ENCODE measurements at places on chromosomes 4 and X.
A peak's percentile ranks its signal among the peaks of the same experiment; 100 is the strongest.

DNA sequence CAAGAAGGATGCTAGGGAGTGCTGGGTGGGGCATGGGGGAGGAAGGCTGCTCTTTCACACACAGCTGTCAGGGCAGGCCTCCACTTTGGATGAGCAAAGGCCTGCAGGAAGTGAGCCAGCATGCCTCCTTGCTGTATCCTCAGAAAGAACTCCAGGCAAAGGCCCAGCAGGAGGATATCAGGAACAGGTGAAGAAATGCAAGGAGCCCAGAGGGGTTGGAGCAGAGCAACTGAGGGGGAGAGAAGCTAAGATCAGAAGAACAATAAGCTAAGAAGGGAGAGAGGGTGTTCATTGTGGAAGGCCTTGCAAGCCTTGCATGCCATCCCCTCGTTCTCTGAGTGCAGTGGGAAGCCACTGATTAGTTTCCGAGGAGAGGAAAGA, 115.1 kb downstream of the CAMK2D start:
- DNase-seq: no peak

- no peak for DNase-seq
These were observed 12.1 kb downstream of the APLN start for GRCh38 chrX:129642641-129643040.

- no peak for DNase-seq
These were observed 312.4 kb downstream of the DHRSX start for GRCh38 chrX:2188330-2188792.

DNA sequence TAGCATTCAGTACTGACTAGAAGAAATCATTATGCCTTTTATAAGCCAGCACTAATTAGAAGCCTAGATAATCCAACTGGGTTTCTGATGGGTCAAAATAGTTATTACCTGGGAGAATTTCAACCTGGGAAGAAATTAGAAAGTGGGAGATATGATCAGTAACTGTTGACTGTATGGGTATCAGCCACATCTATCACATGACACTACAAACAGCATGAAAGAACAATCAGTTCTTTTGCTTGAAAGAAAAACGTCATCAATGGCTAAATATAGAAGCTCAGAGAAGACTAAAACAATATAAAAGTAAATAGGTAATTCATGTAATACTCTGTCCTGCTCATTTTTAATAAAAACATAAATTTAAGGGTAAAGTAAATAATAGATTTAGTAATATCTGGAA, 145.1 kb downstream of the CAMK2D start:
- no peak for DNase-seq

- peak; percentile 30 for DNase-seq
These were observed 8.7 kb downstream of the KIAA1210 start for GRCh38 chrX:119118780-119119395.

GRCh38 chrX:132750331-132751062, 207.9 kb downstream of the HS6ST2 start:
- no peak for DNase-seq

GRCh38 chr4:8913858-8914460, 42.3 kb upstream of the HMX1 start:
- no peak for DNase-seq

- DNase-seq: no peak
These were observed 103.3 kb downstream of the DHRSX start for GRCh38 chrX:2397229-2398063.

GRCh38 chr4:113444386-113444785, 317.2 kb downstream of the CAMK2D start:
- DNase-seq: no peak

DNA sequence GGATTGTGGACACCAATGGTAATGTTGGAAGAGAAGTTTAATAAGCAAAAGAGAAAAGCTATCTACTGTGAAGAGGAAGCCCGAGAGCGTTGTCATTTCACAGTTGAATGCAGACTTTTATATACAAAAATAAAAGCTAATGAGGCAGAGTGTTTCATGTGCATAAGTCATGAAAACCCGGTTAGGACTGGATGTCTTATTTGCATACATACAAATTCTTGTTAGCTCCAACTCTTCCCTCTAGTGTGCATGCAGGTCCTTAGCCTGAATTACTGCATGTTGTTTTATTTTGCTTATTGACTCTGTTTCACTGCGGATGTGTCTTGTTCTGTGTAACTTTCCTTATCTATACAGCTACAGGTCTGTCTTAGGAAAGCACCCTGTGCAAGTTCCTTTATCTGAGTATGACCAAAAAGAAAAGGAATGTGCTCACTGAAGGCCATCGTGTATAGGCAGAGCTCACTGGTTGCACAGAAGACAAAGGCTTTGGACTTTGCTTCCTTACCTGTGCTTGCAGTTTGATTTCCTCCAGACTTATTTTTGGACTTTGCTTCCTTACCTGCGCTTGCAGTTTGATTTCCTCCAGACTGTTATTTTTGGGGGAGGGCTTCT, 25.1 kb upstream of the UGT2B11 start:
- DNase-seq: no peak

DNA sequence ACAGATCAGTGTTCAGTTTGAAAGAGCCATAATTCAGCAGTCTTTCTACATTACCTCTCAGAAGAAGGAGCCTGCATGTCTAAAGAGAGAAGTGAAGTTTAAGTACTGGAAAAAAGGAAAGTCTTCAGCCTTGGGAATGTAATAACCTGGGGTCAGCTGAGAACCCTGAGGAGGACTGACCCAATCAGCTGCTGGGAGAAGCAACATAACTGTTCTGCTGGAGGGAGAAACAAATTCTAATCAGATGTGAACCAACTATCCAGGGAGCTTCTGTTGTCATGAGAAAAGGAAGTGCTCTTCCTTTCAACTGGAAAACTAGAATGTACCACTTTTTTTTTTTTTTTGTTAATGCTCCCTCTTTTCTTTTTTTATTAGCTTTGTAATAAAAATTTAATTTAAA, 64.5 kb upstream of the PDE5A start:
- no peak for DNase-seq

- DNase-seq: no peak
These were observed 114.5 kb upstream of the FAM9C start for GRCh38 chrX:13158911-13159310.

GRCh38 chr4:187396106-187396505, 599.5 kb upstream of the ZFP42 start:
- no peak for DNase-seq

DNA sequence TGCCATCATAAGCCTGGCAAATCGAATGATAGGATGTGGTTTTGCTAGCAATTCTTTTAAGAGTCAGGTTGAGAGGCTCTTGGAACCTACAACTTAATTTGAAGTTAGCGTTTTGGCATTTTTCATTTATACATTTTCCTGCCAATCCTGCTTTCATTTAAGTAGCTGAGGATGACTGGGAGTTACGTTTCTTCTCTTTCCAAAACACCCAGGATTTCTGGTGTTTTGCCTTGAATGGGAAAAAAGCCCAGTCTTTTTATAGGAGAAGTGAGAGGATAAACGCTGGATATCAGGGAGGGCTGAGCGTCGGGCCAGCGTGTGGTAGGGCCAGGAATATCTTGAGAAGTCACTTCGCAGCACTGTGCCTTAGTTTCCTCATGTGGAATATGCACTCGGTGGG, 174.2 kb upstream of the HAND2 start:
- no peak for DNase-seq

DNA sequence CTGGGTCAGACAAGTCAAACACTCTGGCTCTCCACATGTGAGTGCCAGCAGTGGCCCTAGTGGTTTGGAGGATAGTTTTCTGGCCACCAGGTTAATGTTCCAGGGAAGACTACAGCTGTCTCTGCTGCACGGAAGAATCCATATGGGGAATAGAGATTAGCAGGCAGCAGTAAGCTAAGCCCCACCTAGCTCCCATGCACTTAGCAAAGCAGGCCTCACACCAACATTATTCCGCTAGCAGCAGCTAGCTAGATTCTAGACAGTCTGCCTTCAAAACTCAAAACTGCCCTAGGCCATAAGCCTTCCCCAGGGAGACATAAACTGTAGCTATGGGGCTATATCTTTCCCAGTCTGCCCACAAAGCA, 203.4 kb downstream of the CHIC1 start:
- no peak for DNase-seq

GRCh38 chr4:98746936-98747335, 88.5 kb upstream of the TSPAN5 start:
- DNase-seq: no peak

GRCh38 chr4:44071959-44072955, 376.4 kb downstream of the KCTD8 start:
- no peak for DNase-seq

- no peak for DNase-seq
These were observed 61.4 kb downstream of the TNIP2 start for GRCh38 chr4:2694691-2695090.

- no peak for DNase-seq
These were observed 33.9 kb downstream of the BCLAF3 start for GRCh38 chrX:19956923-19957322.

- DNase-seq: no peak
These were observed 269.9 kb downstream of the SPRY1 start for GRCh38 chr4:123666486-123666885.

GRCh38 chr4:21001490-21001889, 301.2 kb downstream of the PACRGL start:
- DNase-seq: no peak

- DNase-seq: no peak
These were observed 22.4 kb upstream of the NEIL3 start for GRCh38 chr4:177287255-177287654.

DNA sequence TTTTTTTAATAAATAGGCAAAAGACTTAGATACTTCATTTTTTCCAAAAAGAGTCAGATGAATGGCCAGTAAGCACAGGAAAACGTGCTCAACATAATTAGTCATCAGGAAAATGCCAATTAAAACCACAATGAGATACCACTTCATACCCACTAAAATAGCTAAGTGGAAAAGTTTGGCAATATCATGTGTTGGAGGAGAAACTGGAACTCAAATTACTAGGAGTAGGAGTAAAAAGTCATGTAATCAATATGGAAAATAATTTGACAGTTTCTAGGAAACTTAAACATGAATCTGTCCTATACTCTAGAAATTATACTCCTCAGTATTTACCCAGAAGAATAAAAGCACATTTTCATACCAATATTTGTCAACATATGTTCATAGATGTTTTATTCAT, 449.8 kb downstream of the INPP4B start:
- DNase-seq: no peak

GRCh38 chr4:121829511-121829910, 5.8 kb upstream of the CCNA2 start:
- DNase-seq: no peak

DNA sequence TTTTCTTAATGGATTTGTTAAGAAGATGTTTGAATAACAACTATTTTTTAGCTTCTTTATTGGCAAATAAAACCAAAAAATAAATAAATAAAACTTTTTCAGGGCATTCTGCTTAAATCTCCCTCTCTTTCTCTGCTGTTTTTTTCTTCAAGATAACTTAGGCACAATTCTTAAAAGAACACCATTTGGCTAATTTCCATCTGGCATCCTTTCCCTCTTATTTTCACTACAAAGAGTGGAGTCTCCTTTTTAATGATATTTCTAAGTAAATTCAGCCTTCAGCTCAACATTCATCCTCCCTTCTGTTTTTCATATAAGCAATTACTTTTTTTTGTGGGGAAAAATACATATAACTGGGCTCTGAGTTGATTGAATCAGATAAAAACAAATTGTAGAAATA, 88.1 kb downstream of the PCDH7 start:
- DNase-seq: no peak

DNA sequence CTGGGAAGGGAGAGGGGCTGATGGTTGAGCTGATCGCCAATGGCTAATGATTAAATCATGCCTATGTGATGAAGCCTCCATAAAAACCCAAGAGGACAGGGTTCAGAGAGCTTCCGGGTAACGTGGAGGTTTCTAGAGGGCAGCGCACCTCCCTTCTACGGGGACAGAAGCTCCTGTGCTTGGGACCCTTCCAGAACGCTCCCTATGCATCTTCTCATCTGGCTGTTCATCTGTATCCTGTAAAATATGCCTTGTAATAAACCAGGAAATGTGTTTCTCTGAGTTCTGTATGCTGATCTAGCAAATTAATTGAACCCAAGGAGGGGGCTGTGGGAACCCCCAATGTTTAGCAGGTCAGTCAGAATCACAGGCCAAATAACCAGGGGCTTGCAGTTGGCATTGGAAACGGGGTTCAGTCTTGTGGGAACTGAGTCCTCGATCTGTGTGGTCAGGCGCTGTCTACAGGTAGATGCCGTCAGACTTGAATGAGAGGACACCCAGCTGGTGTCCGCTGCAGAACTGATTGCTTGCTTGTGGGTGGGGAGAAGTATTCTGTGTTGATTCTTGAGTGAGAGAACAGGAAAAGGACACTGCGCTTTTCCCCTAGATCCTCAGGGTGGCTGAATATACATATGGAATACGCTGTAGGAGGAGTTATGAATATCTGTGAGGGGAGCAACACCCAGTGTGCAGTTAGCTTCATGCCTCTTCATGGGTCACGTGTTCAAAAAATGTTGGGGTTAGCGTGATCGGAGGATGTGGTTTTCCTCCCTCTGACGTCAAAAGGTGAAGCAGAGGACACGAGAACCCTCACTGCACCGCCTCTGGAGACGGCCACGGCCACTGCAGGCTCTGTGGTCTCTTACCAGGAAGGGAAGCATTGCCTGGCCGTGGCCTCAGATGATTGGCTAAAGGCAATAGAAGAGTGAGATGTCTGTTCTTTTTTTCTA, 29.2 kb downstream of the HTT-AS start:
- no peak for DNase-seq

- no peak for DNase-seq
These were observed 110.5 kb upstream of the ENPP6 start for GRCh38 chr4:184328022-184328736.

- DNase-seq: no peak
These were observed 17.7 kb downstream of the APELA start for GRCh38 chr4:164894702-164895101.

DNA sequence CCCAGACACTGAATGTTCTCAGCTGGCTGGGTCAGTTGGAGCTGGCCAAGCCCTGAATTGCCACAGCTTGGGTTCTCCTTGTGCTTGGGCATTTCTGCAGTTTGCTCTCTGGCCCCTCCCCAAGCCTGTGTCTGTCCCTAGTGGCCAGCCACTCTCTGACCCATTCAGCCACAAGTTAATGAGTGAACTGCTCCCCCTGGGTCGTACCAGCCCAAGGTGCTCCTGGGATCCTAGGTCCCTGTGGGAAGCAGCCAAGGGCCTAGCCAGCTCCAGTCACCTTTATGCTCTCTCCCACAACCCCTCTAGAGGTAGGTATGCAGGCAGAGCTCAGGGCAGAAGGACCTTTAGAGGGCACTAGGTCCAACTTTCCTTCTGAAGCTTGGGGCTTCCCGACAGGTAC, 51.5 kb downstream of the STARD8 start:
- DNase-seq: no peak

- DNase-seq: no peak
These were observed 51.1 kb downstream of the RPS6KA3 start for GRCh38 chrX:20215565-20215964.

DNA sequence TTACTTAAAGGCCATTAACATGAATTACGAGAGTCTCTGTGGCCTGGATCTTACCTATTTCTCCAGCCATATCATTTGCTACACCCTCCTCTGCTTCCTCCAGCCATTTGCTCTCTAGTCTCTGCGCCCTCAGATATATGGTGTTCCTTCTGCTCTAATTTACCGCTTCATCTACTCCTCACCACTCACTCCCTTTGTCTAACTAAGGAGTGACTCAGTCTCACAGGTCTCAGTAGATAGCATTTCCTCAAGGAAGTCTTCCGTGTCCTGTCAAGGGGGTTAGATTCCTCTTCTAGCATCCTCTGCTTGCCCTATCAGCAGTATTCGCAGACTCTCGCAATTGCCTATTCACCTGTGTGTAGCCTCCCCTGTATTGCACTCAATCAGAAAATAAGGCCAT, 892.1 kb upstream of the INTU start:
- no peak for DNase-seq

- no peak for DNase-seq
These were observed 1712.4 kb upstream of the TENM3 start for GRCh38 chr4:180530787-180531186.
